ENCODE measurements at places on chromosomes 13 and 19. TPM values are rescaled to one million over a fixed set of nuclear protein-coding genes. Genes with fewer than 3 reads are reported as not detected.
A peak's percentile ranks its signal among the peaks of the same experiment; 100 is the strongest.

The ZNF507 gene
- total RNA-seq: 18.4 TPM

DNA sequence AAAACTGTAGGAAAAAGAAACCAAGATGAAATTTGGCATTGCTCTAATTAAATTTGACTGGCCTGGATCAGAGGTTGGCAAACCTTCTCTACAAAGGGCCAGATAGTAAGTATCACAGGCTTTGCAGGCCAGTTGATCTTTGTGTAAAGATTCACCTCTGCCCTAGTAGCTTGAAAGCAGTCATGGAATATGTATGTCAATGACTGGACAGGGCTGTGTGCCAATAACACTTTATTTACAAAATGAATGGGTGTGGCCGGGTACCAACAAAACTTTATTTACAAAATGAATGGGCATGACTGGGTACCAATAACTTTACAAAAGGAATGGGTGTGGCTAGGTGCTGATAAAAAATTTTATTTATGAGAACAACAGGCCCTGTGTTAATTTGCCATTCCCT lies 20.0 kb downstream of the SIN3B start:
- DNase-seq: no peak

DNA sequence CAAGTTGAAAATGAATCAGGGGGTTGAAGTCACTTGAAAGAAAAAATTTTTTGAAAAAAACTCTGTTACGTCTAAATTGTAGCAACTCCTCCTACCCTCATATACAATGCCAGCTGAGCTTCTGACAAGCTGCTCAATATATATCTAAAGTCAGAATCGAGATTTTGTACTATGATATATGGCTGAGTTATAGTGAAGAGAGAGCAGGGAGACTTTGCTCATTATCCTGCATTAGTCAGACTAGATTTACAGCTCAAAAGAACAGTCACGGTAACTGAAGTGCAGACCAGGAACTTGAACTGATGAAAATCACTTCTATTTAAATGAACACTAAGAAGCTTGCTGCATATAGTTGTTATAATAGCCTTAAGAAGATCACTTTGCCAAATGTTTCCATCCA lies 153.1 kb downstream of the LACC1 start:
- no peak for DNase-seq

The KLF1 gene
- not detected for total RNA-seq

The CGB8 gene
- total RNA-seq: not detected

DNA sequence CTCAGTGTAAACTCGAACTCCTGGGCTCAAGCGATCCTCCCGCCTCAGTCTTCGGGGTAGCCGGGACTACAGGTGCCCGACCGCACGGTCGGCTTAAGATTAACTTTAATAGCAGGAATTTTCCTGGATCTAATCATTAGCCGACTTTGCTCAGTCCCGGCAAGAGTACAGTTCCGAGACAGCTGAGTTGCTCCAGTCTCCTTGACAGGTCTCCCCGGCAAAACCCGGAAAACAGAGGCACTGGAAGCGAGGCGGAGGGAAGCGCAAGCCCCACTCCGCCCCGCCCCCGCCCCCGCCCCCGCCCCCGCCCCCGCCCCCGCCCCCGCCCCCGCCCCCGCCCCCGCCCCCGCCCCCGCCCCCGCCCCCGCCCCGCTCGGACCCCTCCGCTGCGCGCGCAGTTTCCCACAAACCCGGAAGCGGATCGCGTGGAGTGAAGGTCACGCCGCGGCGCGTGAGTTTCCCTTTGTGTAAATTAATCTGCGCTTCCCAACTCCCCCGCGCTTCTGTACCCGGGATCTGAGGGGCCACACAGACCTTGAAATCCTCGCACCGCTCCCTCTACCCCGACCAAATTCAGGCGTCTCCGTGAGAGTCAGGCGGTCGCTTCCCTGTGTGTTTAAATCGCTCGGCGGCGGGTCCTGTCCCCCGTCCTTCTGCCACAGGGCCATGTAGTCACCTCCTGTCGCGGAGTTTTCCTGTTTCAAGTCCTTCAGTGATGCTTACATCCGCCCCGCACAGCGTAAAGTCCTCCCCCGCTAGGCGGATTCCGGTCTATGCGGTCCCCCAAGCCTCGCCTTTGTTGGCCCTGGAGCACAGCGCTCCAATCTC lies at the start of gene ZNF480:
Gene ZNF480 (plus strand): TSS at position 397 of the 828 bp plus-strand sequence. CDS start 3,244 bp downstream, outside the sequence.
- peak; percentile 90 for DNase-seq

The ZNF285 gene
- total RNA-seq: 4.4 TPM

The SRRM5 gene
- 0.63 TPM for total RNA-seq

DNA sequence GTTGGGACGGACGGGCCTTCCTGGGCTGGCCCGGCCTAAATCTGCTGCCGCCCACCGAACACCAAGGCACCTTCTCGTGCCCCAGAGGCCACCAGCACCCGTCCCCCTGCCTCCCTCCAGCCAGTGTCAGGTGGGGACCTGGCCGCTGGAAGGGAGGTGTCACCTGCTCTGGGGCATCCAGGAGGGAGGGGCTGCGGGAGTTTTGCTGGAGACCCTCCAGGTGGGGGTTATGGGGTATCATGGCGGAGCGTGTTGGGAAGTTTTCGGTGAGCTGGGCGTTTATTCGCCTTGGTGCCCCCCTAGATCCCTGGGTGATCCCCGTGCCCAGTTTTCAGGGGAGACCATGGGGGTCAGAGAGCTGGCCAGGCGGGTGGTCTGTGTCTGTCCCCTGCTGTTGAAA lies 9.7 kb downstream of the CSNK1G2 start:
- DNase-seq: no peak

DNA sequence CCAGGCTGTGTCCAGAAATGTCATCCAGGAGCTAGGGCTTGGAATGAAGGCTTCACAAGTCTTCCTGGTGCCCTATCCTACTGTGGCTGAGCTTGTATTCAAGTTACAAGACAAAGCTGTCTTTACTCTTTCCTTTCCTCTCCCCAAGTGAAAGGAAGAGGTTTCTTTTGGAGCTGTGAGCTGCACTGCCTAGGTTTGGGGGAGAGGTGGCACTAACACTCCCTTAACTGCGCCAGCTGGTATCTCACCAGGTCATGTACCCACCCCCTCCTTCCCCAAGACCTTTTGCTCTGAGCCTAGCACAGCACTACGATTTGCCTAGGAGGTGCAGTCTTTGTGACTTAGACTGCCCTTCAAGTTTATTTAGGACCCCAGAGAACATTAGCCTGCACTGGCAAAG lies 2053.6 kb upstream of the PRR20A start:
- DNase-seq: no peak

Data from mucosa of descending colon (tissue), 3 donors.